ENCODE measurements at places on chromosomes 4 and X.

DNA sequence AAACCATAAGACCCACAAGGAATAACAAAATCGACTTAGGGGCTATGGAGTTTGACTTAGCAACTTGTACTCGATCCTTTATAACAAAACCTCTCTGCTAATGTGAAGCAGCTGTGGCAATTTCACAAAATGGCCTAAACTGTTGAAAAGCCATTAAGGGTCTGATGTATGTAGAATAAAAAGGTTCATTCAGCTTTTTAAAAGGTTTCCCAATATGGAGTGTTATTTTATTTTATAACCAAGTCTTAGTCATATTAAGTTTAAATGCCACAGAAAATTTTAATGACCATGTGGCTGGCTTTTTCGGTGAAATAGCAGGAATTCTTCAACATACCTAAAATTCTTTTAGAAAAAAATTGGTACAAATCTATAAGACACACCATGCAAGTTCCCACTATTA, 291.8 kb upstream of the HAND2 start:
- DNase-seq, result no peak

GRCh38 chr4:155526452-155527169, 140.0 kb upstream of the GUCY1A1 start:
- DNase-seq, result no peak

DNA sequence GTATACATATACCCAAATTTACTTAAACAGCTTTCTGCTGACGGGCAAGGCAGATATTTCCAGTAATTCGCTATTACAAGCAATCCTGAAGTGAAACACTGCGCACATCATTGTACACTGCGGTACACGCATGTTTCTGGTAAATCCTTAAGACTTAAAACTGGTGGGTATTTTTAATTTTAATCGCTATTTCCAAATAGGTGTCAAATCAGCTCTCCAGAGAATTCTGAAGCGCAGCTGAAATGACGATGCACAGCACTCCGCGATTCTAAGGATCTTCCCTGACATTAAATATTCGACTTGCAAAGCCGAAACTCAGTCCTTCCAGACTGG, 361 bp downstream of the TMEM128 start:
- DNase-seq, result no peak

GRCh38 chr4:180827232-180828009, 1415.8 kb upstream of the TENM3 start:
- DNase-seq, result no peak

DNA sequence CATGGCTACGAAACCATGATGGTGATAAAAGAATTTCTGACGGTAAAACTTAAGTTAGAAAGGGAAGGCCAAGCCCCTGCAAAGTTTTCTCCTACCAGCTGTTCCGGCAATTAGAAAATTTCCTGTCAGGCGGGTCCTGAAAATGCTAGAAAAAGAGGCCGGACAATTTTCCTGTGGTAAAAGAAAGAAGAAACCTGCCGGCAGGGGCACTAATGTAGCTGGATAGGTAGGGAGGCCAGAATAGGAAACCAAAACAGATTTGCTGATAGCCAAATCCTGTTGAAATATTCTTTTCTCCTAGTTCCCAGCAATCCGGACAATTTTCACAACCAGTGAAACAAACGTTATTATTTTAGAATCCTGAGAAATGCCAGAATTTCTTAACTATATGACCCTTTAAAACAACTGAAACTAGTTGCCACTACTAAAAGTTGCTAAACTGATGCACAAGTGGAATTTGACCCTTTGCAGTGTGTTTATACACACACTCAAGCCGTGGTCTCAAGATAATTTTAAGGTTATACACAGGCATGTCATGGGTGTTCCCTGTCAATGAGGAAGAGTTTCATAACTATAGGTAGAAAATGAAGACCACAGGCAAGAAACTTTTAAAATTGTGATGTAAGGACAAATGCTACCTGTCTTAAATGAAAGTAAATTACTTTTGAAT, 47.7 kb downstream of the RPS6KA3 start:
- no peak for DNase-seq

DNA sequence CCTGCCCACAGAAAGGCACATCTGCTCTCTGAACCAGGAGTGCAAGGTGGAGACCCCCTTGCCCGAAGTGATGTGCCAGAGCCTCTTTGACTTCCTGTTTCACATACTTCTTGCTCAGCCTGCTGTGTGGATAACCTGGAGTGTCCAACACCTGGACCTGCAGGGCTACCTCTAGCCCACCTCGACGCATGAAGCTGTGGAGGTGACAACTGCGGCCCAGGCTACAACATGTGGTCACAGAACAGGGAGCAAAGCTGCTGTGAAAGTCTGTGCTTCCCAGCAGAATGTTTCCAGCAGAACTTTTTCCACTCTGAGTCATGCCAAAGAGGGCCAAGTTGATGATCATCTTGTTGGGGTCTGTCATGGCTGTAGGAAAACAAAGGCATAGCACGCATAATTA, 1.5 kb downstream of the GIMD1 start:
- DNase-seq, result no peak

GRCh38 chr4:17197070-17197469, 298.6 kb upstream of the LDB2 start:
- DNase-seq, result no peak

DNA sequence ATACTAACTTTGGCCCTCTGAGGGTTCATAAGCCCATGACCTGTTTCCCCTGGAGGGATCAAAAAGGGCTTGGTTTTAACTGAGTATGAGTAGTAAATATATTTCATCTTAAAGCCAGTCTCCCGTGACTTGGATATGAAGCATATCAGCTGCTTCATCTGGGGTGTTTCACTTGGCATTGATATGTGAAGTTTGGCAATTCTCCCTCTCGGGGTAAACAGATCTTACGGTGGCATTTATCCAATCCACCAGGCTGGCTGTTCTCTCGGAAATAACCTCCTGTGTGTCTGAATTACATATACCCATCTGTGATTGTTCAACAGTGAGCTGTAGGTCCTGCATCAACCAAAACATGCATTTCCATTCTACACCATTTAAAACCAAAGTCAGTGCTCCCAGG, 130.7 kb downstream of the ADAM29 start:
- no peak for DNase-seq

- DNase-seq, result no peak
These were observed 291.0 kb upstream of the HAND2 start for GRCh38 chr4:173821036-173821435.

GRCh38 chrX:26234177-26234576, 18.2 kb downstream of the MAGEB5 start:
- no peak for DNase-seq

DNA sequence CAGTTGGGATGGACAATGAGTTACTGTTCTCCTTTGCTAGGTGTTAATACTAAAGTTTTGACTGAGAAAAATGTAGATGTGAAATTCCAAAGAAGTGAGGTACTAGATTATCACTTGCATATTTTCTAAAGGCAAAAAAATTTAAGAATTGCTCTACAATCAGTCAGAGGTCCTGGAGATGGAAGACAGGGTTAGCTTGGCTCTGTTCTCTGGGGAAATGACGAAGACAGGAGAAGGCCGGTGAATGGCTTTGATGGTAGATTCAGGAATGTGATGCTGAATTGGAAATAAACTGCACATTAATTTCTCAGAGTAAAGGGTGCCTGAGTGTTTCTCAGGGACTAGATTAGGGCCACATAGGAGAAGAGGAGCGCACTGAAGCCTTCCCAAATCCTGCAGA, 214.0 kb upstream of the LEF1 start:
- DNase-seq, result no peak

GRCh38 chr4:52658641-52659000, 480 bp downstream of the USP46 start:
- DNase-seq, result no peak

- no peak for DNase-seq
These were observed 24.2 kb downstream of the FGFBP1 start for GRCh38 chr4:15914291-15914690.

GRCh38 chr4:70980196-70980595, 13.3 kb upstream of the DCK start:
- no peak for DNase-seq

DNA sequence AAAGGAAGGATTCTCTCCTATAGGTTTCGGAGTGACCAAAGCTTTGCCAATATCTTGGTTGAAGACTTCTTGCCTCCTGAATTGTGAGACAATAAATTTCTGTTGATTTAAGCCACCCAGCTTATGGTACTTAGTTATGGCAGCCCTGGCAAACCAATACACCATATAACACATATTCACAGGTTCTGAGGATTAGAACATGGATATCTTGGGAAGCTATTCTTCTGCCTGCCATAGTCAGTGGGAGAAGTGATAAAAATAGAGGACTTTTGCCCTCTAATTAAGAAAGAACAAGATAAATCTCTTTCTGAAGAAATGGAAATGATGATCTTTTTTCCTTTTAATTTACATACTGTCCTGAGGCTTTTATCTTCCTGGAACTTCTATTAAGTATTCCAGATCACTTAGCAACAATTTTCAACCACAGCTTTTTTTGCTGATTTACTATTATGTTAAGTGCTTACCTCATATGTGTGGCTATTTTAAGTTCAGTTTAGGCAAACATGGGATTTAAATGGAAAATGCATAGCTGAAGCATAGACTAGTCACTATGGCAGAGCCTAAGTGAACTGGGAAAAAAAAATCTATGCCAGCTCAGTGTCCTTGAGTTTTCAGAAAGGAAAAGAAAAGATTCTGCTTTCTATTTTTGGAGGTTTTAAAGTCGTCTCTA, 381.7 kb downstream of the STPG2 start:
- DNase-seq, result no peak

GRCh38 chr4:85669992-85670548, 195.1 kb downstream of the ARHGAP24 start:
- DNase-seq, result no peak

- DNase-seq, result no peak
These were observed 46.4 kb upstream of the GABRE start for GRCh38 chrX:152020888-152021287.

DNA sequence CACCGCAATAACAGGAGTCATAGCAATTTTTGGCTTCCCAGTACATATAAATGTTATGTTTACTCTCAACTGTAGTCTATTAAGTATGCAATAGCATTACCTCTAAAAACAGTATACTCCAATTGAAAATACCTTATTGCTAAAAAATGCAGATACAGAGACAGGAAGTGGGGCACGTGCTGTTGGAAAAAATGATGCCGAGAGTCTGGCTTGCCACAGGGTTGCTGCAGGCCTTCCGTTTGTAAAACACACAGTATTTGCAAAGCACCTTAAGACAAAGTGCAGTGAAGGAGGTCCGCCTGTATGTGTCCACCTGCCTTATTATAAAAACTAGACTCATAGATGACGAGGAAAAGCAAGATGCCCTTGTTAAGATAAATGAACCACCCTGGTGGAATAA, 23.5 kb downstream of the CD99 start:
- no peak for DNase-seq

- no peak for DNase-seq
These were observed 11.9 kb upstream of the LINC00632 start for GRCh38 chrX:140697618-140698017.

GRCh38 chrX:78653118-78653822, 5.9 kb downstream of the RTL3 start:
- no peak for DNase-seq

GRCh38 chrX:12910423-12911121, 4.2 kb downstream of the TLR8 start:
- DNase-seq, result no peak

DNA sequence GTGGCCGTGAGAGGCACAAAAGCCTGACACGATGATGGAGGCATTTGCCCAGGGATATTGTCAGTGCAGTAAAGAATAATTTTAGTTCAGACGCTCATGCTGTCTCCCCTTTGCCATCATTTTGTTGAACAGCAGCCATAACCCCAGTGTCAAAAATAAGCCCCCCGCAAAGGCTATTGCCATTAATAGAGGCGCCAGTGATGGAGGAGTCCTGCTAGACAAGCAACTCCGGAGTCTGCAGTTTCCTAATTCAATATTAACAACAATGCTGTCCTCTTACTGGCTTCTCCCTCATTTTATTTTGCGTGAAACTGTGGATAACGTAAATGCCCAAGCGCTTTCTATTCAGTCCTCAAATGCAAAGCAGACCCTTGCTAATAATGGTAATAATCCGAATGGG, 603 bp upstream of the SMS start:
- DNase-seq, result no peak

- DNase-seq, result no peak
These were observed 74.1 kb downstream of the DOCK11 start for GRCh38 chrX:118569676-118570075.

DNA sequence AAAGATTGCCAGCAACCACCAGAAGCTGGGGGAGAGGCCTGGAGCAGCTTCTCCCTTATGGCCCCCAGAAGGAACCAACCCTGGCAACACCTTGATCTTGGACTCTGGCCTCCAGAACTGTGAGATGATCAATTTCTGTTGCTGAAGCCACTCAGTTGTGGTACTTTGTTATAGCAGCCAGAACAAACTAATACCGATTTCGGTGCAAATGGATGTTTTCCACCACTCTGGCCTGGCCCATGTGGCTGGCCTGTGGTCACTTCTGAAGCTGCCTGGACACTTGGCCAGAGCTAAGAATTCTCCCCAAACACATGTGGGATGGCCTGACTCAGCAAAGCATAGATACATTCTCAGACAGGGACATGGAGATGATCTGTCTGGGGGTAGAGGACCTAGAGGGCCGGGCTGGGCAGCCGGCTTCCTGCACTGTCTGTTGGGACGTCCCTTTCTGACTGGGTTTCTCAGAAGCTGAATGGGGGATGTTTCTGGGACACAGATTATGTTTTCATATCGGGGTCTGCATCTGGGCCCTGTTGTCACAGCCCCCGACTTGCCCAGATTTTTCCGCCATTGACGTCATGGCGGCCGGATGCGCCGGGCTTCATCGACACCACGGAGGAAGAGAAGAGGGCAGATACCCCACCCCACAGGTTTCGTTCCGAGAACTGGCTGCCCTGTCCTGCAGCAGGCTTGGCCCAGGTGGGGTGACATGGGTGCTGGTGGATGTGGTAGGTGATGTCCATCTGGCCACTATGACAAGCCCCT, 4.1 kb downstream of the FOXP3 start:
- DNase-seq, result no peak

GRCh38 chr4:164326056-164326455, 427.9 kb upstream of the SMIM31 start:
- no peak for DNase-seq

DNA sequence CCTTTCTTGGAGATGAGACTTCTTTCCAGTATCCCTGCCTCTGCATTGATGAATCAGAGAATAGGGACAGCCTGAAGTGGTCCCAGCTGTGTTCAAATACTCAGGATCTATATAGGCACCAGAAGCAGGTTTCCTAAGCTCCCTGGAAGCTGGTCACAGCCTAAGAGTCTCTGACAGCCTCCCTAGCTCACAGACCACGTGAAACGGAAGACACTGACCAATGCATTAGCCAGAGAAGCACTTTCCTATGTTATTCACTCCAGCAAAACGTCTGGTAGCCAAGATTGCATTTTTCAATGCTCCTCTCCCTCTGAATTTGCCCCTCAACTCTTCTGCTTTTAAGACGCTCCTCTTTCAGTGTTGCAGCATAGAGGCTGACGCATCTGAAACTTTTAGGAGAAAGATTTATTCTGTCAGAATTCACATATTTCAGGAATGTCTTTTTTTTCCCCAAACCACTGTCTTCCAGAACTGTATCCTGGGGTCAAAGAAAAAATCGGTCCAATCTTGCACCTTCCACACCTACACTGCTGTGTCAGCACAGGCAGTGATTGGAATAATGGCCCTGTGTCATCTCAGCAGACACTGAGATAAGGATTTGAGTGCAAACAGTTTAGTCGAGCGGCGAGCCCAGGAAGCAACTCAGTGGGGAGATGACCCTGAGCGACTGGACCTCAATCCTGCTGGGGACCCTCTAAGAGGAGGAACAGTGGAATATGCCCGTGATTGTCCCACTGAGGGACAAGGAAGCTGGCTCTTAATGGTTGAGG, 109.4 kb downstream of the SMIM20 start:
- no peak for DNase-seq

Measured in stimulated activated CD4-positive, alpha-beta T cell treated with anti-CD3 and anti-CD28 coated beads, Interleukin-2, amount 100 ng/mL, for 4 hours (primary cell).